ENCODE measurements at places on chromosomes 7 and 10.

- no peak for DNase-seq
Measured at GRCh38 chr7:128961030-128961659, 23.4 kb downstream of the IRF5 start.

DNA sequence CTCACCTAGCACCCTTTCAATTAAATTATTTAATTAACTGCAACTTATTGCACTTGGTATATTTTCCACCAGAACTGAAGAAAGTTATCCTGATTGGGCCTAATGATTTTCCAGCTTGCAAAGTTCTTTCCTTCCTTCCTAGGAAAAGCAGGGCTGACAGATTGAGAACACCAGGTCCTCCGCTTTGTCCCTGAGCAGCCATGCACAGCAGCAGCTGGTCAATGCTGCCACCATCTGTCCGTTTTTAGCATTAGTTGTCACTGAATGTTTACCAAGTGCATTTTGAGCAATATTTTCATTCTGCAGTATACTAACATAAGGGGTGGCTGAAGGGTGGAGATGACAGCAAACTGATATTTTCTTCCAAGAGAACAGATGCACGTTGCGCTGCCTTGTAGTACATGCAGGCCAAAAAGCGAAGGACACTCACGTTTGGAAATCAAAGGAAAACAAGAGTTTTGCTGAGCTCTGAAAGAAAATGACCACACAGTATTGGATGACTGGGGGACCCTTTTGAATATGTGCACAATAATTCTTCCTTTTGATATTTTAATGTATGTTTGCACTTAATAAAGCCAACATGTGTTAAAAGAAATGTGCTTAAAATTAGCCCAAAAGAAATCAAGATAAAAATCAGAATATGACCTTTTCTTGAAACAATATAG lies 248.8 kb upstream of the PTN start:
- peak; percentile 55 for DNase-seq

DNA sequence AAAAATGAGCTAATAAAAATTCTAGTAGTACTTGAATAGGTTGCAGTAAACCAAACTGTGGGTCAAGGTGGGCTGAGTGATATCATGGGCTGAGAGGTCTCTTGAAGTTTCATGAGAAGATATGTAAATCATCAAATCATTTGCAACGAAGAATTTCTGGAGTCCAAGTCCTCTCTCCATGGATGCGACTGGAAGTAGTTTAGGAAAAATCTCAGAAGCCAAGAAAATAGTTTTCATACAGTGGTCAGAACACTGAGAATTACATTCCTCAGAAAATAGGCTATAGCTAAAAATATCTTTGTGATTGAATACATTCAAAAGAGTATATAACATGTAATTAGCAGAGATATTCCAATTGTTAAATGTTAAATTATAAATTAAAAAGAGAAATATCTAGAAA lies 3.6 kb upstream of the IFIT1 start:
- DNase-seq = no peak

- DNase-seq = no peak
Measured at GRCh38 chr10:5485948-5486852, 13.2 kb downstream of the CALML5 start.

Measured in uterus (tissue), 4 donors.